ENCODE measurements at places on chromosomes 16 and 17.

DNA sequence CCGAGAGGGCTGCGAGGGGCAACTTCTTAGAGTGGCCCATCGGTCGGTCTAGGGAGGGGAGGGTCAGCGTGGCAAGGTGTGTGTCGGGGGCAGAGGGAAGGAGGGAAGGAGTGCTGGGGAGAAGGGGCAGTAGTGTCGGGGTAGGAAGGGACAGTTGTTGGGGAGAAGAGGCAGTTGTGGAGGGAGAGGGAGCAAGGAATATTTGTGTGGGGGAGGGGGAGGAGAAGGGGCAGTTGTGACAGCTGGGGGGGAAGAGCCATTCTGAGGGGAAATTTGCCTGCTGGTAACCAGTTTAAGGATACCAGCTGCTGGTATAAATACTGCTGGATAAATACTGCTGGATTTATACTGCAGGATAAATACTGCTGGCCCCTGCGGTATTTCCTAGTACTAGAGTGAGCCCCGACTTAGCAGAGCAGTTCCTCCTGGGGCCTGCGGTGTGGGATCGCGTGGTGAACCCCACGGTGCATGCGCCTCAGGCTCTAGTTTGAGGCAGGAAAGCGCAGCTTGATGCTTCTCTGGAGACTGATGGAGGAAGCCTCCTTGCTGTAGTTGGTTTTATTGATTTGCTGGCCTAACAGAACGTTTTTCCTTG, 309 bp downstream of the DNAH2 start:
- DNase-seq, result no peak

DNA sequence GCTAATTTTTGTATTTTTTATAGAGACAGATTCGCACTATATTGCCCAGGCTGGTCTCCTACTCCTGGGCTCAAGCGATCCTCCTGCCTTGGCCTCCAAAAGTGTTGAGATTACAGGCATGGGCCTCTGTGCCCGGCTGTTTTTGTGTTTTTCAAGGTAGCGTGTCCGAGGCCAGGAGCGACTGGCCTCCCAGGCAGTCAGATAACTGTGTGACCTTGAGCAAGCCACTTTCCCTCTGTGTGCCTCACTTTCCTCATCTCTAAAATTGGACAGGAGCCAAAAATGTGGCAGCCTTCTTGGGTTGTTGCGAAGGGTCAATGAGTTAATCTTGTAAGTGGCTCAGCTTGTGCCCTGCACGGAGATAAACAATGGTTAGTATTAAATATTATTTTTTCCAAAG, 2.4 kb downstream of the ABCC1 start:
- DNase-seq, result no peak

GRCh38 chr17:74639704-74640151, 16.2 kb upstream of the CD300E start:
- DNase-seq, result no peak

DNA sequence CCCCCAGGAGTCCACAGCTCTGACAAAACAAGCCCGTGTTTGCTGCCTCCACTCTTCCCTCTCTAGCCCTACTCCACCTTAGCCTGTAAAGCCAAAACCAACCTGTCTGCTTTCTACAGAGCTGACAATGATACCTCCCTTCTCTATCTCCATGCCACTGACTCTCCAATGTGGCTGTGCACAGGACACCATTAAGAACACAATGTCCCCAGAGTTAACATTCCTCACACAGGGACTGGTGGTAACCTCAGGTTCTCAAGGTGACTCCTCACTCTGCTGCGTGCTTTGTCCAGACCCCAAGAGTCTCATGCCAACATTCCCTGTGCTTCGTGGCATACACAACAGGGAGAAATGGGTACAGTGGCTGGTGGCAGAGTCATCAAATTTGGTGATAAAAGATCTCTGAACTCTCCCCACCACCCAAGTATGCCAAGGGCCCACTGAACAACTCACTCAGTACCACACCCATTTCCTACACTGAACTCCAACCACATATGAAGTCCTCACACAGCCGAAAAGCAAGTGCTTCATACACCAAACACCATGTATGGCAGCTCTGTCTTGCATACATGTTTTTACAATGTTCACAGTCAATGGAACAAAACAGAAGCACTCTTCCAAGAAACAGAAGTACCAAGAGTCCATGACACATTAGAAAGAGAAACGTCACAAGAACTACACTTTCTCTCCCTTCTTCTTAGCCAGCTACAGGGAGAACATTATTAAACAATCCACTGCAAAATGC, 21.1 kb downstream of the CSNK2A2 start:
- no peak for DNase-seq

- no peak for DNase-seq
Observed at GRCh38 chr16:57609541-57610401, 18.7 kb upstream of the ADGRG1 start.

DNA sequence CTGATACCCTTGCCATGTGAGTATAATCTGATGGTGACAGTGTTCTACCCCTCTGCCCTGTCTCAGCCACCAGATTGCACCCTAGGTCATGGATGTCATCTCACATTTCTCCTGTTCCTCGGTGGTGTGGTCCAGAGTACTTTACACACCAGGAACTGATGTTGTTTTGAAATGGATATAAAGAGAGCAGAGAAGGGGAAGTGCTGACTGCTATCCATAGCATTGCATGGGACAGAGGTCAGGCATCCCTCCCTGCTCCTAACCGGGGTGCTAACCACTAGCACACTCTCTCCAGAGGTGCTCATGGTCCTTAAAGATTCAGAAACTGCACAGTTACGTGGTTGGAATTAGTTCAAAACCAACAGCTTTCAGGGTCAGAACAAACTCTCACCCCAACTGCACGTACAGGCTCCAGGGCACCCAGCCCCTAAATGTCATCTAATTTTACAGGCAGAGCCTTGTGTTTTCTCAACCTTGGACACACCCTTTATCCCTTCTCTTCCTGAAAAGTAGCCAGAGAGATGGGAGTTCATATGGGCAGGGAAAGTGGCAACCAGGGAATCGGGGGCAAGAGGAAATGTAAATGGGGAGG, 16.3 kb downstream of the TTLL6 start:
- no peak for DNase-seq

- no peak for DNase-seq
Observed at GRCh38 chr16:28820016-28820415, 2.8 kb upstream of the ATXN2L start.

- no peak for DNase-seq
Observed at GRCh38 chr17:45747911-45748310, 36.2 kb upstream of the CRHR1 start.

- DNase-seq, result no peak
Observed at GRCh38 chr17:30332057-30332542, 1.8 kb downstream of the TMIGD1 start.

GRCh38 chr17:16948587-16949376, 23.1 kb downstream of the TNFRSF13B start:
- no peak for DNase-seq

- DNase-seq, result no peak
Observed at GRCh38 chr16:84718-85406, 6.8 kb downstream of the MPG start.

- DNase-seq, result no peak
Observed at GRCh38 chr17:49249292-49249794, 18.8 kb upstream of the PHOSPHO1 start.

- no peak for DNase-seq
Observed at GRCh38 chr16:81480606-81481206, 36.1 kb downstream of the CMIP start.

GRCh38 chr17:44049294-44050060, 17.0 kb downstream of the LSM12 start:
- DNase-seq, result no peak

DNA sequence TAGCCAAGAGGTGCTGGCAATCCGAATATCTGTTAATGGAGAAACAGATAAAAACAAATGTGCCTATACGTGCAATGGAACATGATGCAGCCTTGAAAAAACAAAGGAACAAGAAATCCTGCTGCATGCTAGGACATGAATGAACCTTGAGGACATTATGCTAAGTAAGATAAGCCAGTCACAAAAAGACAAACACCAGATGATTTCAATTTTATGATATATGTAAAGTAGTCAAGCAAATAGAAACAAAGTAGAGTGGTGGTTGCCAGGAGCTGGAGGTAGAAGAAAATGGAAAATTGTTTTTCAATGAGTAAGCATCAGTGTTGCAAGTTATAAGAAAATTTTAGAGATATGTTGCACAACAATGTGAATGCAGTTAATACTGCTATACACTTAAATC, 409.7 kb upstream of the CDH8 start:
- no peak for DNase-seq

GRCh38 chr17:35540589-35541404, 3.3 kb upstream of the SLFN12L start:
- DNase-seq, result no peak

DNA sequence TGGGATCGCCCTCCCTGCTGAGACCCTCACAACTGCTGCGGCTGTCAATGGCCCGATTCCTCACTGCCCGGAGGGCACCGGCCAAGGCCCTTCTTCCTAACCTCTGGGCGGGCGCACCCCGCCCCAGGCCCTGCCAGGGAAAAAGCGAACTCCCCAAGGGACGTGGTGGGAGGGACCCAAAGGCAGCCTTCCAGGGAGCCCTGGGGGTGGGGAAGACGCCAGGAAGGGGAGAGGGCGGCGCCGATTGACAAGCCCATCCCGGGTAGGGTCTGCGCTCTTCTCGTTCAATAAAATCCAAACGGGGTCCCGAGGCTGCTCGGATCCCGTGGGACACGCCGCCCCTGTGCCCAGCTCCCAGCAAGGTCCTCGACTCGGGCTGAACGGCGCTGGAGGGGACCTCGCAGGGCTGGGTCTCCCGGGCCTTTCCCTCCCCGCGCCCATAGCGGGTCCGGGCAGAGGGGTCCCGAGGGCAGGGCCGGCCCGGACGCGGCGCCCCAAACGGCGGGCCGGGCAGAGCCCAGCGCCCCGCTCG, 416 bp downstream of the KIFC3 start:
- no peak for DNase-seq

DNA sequence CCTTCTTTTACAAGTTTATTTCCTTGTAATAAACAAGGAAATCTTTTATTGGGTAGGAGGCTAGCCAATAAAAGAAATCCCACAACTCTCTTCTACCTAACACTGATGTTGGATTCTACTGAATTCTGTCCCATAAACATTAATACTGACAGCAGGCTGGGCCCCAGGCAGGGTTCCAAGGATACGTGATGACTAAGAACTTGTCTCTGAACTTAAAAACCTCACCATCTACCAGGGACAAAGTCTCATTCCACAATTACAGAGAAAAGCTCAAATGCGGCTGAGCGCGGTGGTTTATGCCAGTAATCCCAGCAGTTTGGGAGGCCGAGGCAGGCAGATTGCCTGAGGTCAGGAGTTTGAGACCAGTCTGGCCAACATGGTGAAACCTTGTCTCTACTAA, 64.9 kb downstream of the ARHGAP17 start:
- DNase-seq, result no peak

- DNase-seq, result no peak
Observed at GRCh38 chr17:10151667-10152496, 46.5 kb downstream of the GAS7 start.

GRCh38 chr17:39757931-39758873, 20.5 kb downstream of the GRB7 start:
- no peak for DNase-seq

- DNase-seq, result no peak
Observed at GRCh38 chr16:21214086-21214485, 2.7 kb upstream of the ZP2 start.

DNA sequence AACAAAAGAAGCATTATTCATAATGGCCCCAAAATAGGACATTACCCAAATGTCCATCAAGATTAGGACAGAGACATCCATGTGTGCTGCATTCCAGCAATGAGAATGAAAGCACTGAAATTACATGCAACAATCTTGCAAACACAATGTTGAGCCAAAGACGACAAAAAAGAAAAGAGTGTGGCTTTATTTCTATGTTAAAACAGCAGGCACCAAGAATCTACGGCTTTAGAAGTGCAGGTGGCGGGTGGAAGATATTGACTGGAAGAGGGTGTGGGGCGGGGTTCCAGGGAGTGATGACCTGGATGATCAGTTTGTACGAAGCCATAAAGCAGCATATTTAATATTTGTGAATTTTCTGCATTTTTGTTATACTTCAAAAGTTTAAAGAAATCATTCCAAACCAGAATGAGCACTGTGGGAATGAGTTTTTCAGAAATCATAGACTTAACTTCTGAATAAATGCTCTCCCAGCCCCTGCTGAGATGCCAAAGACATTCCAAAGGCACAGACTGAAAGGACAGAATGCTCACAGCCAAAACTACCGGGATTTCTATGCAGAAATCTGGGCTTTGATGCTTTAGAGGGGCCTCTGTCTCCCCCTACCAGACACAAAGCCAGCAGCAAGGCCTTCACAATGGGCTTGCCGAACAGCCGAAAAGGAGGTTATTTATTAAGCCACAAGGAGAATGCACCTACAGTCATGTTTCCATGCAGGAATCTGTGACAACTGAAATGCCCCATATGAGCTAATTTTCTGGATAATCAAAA, 361.6 kb downstream of the GRIN2A start:
- no peak for DNase-seq

- DNase-seq, result no peak
Observed at GRCh38 chr16:2707368-2708289, 12.4 kb downstream of the PRSS27 start.

DNA sequence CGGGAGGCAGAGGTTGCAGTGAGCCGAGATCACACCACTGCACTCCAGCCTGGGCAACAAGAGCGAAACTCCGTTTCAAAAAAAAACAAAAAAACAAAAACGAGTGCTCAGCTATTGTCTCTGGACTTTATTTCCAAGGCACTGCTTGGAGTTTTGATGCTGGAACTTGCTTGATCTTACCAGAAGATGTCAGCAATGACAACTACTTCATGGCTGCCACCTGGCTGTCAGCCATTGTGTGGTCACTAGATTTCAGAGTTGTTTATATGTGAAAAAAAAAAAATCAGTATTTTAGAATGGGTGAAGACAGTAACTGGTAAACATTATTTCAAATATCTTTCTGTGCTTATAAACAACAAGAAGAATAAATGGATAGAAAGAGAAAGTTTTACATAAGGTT, 26.3 kb upstream of the OR4D1 start:
- DNase-seq, result no peak

DNA sequence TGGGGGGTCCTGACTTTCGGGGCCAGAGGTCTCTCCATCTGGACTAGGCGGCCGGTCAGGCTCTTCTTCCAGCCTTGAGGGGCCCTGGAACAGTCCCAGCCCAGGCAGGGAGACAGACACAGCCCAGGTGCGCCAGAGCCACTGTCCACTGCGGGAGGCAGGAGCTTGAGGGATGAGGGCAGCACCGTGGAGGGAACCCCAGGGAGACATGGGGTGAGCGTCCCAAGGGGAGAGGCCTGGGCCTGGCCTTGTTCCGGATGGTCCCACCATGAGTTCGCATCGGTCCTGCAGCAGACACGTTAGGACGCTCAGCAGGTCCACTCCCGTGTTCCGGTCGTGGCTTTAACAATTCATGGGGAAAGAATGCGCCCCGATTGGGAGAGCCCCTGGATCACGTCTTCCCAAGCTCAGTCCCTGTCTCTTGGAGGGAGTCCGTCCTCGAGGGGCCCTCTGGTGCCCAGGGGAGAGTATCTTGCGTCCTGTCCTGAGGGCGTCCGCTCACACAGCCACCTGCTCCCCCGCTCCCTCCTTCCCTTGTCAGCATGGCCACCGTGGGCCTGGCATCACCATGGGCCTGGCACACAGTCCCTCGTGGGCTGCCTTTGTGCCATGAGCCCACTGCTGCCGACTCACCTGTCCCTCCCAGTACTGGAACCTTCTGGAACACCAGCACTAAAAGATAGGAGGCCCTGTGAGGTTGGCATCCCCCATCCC, 6.7 kb upstream of the NUDT16L1 start:
- DNase-seq, result no peak

All from keratinocyte (primary cell).